ENCODE measurements at places on chromosomes 16 and 17. TPM values are rescaled to one million over a fixed set of nuclear protein-coding genes. Genes with fewer than 3 reads are reported as not detected.

- no peak for DNase-seq
Observed at GRCh38 chr17:82390860-82391435, 19.4 kb downstream of the UTS2R start.

GRCh38 chr17:1203967-1204291 lies 24.1 kb upstream of the ABR start:
- no peak for DNase-seq

GRCh38 chr17:2138318-2138717 lies 83.4 kb downstream of the HIC1 start:
- DNase-seq: no peak

DNA sequence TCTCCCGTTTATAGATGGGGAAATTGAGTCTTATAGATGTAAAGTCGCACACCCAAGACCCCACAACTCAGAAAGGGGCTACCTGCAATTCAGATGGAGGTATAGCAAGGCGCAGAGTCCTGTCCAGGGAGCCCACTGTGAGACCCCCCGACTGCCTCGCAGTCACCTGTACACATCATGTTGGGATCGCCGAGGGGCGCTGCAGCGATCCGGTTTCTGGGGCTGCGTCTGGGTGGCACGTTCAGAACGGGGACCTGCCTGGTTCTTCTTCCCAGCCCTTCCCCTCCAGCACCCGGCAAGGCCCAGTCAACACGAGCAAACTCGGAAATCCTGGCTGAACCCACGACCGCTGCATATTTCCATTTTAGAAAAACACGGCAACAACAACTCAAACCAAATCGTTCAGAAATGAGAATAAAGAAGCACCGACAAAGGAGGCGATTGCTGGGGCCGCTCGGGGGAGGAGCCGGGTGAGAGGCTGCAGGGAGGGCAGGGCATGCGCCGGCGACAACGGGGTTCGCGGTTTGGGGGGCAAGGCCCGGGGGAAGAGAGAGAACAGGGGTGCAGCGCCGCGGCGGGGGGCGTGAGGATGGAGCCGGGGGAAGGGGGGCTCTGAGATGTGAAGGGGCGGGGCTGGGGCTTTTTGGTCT lies 643 bp downstream of the HSDL1 start:
- peak; percentile 31 for DNase-seq

DNA sequence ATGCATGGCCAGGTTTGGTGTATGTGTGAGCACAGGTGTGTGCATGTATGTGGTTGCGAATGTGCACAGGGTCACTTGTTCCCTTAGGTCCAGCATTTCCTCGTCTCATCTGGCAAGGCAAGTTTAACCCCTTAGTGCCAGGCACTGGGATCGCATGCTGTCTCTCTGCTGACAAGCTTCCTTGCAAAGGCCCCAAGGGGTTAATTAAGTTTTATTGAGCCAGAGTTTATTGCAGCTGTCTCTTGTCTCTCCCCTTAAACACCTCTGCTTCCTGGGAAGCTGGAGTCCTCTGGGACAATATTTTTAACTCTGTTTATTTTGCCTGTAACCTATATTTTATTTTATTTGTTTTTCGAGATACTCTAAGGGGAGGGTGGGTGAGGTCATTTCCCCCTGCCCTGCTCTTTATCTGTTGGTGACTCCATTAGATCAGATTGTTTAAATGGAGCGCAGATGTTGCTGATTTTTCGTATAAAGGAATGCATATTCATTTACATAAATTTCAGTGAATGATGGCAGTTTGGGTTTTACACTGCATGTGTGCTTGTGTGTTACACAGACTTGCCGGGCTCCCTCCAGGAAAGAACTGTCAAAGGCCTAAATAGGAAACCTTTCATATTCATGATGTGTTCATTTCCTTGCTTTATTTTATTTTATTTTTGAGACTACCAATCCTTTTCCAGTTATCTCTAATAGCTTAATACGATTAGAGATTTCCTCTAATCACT lies 99.7 kb downstream of the CBLN1 start:
- DNase-seq: peak; percentile 4

GRCh38 chr17:10724546-10725195 lies 5.2 kb downstream of the TMEM220 start:
- DNase-seq: no peak

DNA sequence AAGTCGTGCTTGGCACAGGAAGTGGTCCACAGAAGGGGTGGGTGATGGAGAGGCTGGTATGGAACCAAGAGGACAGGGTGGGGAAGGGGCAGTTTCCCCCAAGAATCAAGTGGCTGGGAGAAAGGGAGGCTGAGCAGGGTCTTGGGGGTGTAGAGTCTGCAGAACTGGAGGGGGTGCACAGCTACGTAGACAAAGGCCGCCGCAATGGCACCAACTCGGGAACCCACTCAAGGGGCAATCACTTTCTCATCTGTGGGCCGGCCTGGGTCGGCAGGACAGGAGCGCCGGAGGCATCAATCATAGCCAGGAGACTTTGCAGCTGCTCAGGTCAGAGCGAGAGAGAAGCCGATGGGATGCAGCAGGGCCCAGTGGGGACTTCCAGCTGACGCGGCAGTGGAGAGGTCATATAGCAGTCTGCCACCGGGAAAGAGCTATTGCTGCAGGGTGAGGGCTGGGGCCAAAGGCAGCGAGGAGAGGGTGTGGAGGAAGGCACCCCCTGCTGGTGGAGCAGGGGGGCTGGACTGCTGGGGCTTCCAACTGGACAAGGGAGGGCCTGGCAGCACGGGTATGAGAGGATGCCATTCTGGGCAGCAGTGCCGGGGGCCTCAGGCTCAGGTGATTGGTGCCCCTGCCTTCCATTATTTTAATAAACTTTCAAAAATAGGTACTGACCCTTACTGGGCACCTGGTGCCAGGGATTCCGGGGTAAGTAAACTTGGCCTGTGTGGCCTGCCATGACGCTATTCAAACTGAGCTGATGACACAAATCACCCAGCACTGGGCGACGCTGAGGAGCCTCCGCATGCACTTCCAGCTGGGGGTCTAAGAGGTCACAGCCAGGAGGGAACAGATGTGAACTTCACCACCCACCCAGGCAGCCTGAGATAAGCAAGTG lies 52.5 kb upstream of the MTSS2 start:
- DNase-seq: peak; percentile 85

DNA sequence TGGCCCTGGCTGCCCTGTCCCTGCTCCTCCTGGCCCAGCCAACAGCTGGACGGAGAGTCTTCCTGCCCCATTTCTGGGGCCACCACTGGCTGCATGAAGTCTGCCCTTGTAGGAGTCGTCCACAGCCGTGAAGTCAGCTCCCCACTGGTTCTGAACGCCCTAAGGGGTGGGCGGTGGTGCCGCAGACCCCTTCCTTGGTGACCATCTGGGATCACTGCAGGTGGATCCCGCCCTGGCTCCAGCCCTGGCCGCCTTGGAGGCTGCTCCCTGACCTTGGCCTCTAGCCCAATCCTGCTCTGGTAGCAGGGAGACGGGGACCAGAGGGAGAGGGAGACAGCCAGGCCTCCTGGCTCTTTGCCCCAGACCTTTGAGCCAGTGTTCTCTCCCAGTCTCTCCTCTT lies 35.4 kb downstream of the MGAT5B start:
- no peak for DNase-seq

DNA sequence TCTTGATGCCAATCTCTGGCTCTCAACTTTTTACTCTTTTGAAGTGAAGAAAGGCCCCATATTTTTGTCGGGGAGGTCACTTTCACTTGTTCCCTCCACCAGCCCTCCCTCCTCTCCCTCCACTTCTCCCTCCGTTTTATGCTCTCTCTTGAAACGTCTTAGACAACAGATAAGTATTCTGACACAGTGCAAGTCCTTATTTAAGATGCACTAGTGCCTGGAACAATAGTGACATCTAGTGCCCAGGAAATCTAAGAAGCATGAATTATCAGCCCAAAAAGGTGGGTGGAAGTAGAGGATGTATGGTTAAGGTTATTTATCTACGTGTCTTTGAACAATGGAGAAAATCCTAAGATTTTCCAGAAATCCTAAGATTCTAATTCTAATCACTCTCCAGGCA lies 17.9 kb downstream of the PSME3IP1 start:
- peak; percentile 88 for DNase-seq

DNA sequence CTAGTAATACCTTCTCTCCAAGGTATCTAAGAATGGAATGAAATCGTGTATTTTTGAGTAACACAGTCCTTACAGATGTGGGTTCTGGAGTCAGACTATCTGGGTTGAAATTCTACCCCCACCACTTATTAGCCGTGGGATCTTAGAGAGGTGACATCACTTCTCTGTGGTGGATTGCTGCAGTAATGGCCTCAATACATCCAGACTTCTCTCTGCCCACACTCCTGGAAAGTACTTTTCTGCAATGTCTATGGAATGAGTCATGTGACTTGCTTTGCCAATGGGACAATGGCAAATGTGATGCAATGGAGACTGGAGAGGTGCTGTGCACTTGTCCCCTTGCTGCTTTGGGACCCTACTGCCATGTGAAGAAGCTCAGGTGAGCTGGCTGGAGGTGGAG lies 418.2 kb downstream of the HAPSTR1 start:
- no peak for DNase-seq

DNA sequence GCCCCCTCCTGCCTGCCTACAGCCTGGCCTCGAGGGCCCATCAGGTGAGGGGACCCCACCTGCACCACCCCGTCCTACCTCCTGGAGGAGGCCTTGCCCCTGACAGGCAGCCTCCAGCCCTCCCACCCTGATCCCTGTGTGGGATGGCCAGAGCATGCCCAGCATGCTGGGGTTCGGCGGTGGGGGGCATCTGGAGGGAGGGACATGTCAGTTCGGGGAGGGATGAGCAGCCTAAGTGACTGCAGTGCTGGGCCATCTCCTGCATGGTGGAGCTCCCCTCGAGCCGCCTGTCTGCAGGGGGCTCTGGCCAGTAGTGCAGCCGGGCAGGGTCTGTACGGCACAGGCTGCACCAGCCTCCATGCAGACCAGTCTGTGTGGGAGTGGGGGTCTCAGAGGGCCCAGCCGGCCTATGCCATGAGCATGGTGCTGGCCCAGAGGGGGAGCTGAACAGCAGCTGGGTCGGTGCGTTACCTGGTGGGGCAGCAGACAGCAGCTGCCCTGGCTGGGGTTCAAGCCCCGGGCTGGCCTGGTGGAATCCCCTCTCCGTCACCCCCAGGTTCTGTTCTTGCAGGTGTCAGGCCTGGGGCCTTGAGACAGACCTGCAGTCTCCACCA lies 4.0 kb upstream of the RNPS1 start:
- no peak for DNase-seq

DNA sequence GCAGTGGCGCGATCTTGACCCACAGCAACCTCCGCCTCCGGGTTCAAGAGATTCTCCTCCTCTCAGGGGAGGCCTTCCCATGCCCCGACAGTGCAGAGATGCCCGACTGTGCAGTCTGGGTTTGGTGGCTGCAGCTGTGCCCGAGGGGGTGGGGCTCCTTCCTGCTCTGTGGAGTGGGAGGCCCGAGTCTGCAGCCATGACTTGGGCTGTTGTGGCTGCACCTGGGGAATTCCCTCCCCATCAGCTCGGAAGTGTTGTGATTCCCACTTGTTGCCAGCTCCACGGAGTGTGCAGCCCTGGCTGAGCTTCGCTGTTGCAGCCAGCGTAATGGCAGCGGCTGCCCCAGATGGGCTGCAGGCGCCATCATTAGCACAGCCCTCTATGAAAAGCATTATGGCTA lies 66.4 kb upstream of the SMIM36 start:
- peak; percentile 28 for DNase-seq

DNA sequence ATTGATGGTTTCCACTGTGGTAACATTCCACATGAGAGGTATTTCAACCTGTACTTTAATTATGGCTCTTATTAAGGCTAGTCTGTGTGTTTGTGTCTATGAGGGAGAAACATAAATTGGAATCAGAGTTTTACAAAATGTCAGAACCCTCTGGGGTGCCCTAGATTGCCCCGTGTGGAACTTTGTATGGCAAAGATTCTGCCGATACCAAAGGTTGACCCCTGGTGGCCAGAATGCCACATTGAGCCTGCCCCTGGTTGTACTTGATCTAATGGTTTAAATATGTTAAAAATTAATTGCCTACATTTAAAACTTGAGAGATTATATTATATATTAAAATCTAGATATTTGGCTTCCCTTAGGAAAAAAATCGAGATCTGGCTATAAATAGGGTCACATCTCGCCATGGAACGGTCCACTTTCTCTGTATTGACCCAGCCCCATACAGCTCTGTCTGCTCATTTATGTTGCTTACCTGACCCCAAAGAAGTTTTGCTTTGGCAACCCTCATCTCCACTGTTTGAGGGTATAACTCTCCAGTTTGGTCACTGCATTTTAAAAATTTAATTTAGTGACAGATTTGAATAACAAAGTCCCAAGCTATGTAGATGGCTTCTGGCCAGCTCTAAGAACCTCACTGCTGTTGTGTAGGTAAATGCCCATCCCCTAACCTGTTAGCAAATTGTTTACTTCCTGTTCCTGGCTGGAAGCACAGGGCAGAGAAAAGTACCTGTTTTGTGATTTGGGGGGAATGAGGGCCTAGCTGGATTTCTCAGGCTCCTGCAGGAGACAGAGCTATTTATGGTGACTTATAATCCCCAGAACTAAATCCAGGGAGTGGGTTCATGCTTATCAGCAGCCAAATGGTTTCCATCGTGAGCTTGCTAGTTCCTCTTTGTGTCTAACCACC lies 95.0 kb downstream of the PLCG2 start:
- DNase-seq: peak; percentile 26

- no peak for DNase-seq
Observed at GRCh38 chr16:83231729-83232128, 576.0 kb upstream of the HSBP1 start.

- DNase-seq: peak; percentile 90
Observed at GRCh38 chr16:1530883-1531637, 2.4 kb upstream of the TMEM204 start.

DNA sequence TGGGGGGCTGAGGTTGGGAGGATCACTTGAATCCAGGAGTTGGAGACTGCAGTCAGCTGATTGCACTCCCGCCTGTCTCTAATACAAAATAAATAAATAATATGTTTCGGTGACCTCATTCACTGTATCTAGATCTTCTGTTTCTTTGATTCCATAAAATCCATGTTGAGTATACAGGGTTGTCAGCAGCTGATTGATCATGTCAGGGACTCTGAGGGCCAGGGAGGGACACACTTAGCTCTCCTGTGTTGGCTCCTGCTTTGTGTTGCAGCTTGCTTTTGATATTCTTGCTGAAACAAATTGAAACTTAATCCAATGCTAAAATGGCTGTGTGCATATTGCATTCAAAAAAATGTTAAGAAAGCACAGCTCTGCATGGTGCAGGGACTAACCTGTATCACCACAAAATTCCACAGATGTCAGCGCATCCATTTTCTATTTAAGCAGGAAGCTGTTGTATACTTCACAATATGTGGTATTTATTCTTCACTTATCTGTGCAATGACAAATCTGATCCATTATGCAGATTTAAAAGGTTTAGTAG lies 454.5 kb downstream of the CDH11 start:
- no peak for DNase-seq

- peak; percentile 23 for DNase-seq
Observed at GRCh38 chr17:2403044-2403443, 2.2 kb upstream of the MNT start.

GRCh38 chr17:80604009-80604669 lies 59.5 kb downstream of the RPTOR start:
- no peak for DNase-seq

- DNase-seq: peak; percentile 19
Observed at GRCh38 chr17:12821376-12821940, 32.2 kb downstream of the ARHGAP44 start.

XAF1 gene
- polyA plus RNA-seq: 7.9 TPM

KRT13 gene
- polyA plus RNA-seq: 5.3 TPM

MT1F gene
- polyA plus RNA-seq: 1.4 TPM

SLC6A4 gene
- 0.27 TPM for polyA plus RNA-seq

KRTAP4-1 gene
- not detected for polyA plus RNA-seq

SPATA32 gene
- not detected for polyA plus RNA-seq

PRKCB gene
- 4.5 TPM for polyA plus RNA-seq

CHTF18 gene
- 24.6 TPM for polyA plus RNA-seq

HNF1B gene
- polyA plus RNA-seq: 0.09 TPM

Data from muscle of leg (tissue), 16 donors.